ENCODE measurements at places on chromosomes 5 and 9.

DNA sequence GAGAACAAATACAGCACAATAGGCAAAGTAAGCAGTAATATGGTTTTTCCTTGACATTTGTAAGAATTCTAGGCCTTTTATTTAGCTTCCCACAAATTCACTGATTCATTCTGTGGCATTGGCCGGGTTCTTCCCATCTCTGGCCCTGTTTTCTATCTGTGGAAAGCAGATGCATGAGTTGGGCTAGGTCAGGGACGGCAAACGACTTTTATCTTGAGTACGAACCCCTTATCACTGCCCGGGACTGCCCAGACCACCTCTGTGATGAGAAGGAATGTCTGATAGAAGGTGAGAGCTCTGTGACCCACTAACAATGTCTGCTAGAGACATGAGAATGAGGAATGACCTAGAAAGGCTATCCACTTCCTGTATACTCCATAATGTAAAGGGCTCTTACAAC is 35.4 kb upstream of the ADAM19 start:
- DNase-seq, result no peak

GRCh38 chr5:137563301-137563645 is 64.1 kb upstream of the SPOCK1 start:
- no peak for DNase-seq

DNA sequence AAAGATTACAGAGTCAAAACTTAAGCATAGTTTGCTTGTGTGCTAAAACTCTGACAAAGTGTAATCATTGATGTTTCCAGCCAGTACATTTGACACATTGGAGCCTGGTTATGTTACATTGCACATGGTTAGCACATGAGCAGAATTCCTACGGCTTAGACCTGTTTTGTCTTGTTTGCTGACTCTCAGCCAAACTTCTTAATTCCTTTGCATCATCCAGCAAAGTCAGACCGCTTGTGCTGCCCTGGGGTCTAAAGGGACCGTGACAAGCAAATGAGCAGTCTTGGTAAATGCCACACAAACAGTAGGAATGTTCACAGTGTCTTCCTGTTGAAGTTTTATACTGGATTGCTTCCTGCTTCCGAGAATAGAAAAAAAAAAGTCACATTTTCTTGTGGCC is 72.0 kb upstream of the ENTREP1 start:
- no peak for DNase-seq

GRCh38 chr5:153765987-153766386 is 272.7 kb downstream of the FAM114A2 start:
- no peak for DNase-seq

GRCh38 chr5:162227075-162227474 is 159.5 kb downstream of the GABRG2 start:
- DNase-seq, result no peak

GRCh38 chr5:112720576-112720975 is 17.1 kb upstream of the APC start:
- no peak for DNase-seq

DNA sequence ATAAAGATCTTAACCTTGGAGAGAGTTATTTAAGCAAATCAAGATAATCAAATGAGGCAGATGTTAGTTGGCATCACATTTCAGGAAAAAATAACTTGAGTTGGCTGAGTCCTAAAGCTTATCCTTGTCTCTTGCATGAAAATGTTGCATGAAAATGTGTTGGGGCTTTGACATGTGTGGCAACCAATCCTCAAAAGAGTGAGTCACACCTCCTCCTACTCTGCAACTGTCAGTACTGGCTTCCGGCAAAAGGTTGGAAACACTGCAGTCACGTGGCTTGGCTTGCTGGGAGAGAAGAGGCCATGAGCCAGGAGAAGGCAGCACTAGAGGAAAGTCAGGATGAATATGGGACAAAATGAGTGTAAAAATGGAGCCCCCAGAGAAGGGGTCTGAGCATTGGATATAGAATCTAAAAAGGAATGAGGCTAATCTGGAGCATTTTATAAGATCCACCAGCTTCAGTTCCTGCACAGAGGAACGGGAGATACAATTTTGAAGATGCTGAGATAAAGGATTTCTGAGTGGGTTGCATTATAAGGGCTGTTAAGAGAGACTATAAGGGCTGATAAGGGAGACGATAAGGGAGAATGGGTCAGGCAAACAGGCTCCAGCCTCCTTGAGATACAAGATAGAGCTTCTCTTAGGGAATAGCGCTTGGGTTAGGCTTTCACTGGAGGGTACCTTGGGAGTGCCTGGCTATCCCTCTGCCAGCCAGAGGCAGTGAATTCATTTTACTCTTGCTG is 43.1 kb downstream of the SPATA31D1 start:
- DNase-seq, result no peak

GRCh38 chr9:16925426-16925825 is 55.0 kb upstream of the BNC2 start:
- DNase-seq, result no peak

DNA sequence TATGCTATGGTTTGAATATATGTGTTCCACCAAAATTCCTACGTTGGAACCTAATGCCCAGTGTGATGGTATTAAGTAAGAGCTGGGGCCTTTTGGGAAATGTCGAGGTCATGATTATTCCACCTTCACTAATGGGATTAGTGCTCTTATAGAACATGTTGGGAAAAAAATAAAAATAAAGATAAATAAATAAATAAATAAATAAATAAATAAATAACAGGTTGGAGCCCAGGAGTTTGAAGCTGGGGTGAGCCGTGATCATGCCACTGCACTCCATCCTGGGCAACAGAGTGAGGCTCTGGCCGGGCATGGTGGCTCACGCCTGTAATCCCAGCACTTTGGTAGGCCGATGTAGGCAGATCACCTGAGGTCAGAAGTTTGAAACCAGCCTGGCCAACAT is 22.5 kb downstream of the BASP1 start:
- DNase-seq, result no peak

Measured in GM12878 (cell line).